ENCODE measurements at places on chromosomes 2 and 18.

DNA sequence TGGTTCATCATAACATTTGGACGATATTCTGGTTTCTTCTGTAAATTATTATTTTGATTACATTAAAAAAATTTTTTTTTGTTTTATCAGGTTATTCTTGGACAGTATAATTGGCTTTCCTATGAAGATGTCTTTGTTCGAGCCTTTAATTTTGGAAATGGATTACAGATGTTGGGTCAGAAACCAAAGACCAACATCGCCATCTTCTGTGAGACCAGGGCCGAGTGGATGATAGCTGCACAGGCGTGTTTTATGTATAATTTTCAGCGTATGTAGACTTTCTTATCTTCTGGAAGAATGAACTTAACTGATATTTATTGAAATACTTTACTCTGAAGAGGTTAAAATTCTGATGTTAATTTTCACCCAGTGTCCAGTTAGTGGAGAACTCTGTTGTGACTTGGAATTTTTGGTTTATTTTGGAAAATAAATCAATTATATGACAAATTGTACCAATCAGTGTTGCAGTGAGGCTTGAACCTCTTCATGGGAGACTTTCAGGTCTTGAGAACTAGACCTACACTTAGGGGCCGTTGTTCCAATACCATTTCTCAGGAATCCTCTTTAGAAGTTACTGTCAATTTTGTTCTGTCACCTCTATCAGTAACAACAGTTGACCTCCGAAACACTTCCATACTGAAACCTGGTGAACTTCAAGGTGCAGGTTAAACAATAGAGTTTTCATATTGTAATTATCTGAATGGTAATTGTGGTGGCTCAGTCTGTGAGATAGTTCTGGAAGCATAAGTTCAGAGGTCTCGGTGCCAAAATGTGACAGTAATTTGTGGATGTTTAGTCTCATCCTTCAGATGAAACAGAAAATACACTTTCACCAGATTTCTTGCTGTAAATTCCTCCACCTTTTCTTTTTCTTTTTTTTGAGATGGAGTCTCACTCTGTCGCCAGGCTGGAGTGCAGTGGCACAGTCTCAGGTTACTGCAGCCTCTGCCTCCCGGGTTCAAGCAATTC is 55.7 kb downstream of the ACSL3 start:
- DNase-seq = no peak

- DNase-seq = no peak
Observed at GRCh38 chr18:5052491-5052890, 144.6 kb downstream of the AKAIN1 start.

DNA sequence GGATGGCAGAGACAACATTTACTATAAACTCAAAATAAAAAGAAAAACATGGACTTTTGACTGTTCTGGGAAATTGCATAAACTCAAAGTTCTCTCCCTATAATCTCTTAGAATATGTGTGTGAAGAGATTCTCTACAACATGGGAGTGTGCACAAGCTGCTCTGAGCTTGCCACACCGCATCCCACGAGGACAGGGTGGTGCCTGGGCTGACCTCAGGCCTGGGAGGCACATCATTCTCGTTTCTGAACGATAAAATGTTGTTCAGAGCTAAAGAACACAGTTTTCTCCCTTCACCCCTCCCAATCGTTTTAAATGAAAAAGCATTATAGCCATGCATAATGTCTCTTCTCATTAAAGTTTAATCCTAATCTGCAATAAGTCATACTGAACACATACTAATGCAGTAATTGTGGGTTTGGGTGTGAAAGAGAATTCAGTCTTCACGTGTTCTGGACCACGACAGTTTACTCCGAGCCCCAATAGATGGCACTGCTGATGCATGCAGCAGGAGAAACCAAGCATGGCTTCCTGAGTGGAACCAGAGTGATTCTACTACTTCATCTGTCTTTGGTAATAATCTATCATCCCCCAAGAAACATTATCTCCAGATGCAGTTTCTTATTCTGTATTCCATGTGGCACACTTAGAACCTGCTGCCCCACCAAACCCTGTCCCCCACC is 46.9 kb upstream of the LAMA1 start:
- no peak for DNase-seq

DNA sequence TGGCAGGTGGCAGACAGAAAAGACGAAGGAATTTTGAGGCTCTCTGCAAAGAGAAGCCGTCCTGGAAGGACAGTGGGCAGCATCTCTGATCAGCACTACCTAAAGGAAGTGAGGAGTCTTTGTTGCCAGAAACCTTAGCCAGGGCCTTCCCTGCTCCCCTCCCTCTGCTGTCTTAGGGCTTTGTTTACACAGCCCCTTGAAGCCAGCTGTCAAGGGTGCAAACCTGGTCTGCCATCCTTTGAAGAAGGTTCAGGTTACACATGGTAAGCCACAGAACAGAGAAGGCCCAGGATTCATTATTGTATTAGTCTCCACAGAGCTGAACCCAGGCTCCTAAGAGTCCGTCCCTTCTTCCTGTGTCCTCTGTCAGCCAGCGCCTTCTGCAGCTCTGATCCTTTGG is 356.7 kb downstream of the TGIF1 start:
- no peak for DNase-seq

DNA sequence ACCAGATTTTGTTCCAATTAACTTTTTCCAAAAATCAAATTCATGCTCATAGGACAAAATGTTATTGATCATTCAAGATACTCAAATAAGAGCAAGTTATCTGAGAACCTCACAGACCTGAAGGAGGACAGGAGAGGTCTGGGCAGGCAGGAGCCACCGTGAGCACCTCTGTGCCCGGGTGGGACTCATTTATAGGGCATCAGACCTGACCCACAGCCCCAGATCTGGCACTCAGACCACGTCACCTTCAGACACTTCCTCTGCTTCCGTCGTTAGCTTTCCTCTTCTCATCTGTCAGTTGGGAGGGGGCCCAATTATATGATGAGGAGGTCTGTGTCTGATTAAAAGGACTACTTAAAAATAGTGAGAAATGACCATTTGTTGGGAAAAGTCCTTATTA is 169.4 kb downstream of the EIPR1 start:
- no peak for DNase-seq

- DNase-seq = no peak
Observed at GRCh38 chr2:221443645-221444044, 128.5 kb downstream of the EPHA4 start.

GRCh38 chr2:220276741-220277444 is 649.5 kb downstream of the SLC4A3 start:
- no peak for DNase-seq

- no peak for DNase-seq
Observed at GRCh38 chr2:240961910-240962299, 36.5 kb upstream of the SNED1 start.

GRCh38 chr18:47191961-47192360 is 15.8 kb upstream of the IER3IP1 start:
- DNase-seq = no peak

GRCh38 chr2:211798868-211799267 is 739.7 kb downstream of the ERBB4 start:
- no peak for DNase-seq

DNA sequence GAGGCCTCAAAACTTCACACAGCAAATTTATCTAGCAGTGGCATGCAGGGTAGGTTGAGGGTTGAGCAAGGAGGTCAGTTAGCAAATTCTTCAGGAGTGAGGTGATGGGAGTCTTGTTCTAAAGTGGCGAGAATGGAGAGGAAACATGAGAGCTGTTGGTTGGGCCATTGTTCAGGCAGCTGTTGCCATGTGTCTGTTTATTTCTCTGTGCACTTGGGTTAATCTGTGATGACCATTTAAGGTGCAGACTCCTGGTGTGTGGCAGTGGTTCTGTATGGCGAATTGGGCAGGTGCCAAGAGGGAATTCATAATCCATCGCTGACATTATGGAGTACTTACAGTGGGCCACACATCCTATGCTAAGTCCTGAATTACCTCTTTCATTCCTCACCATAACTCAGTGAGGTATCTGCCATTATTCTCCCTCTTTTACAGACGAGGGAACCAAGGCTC is 30.4 kb downstream of the TMEM178A start:
- no peak for DNase-seq

- DNase-seq = no peak
Observed at GRCh38 chr2:206981086-206981674, 41.9 kb downstream of the CPO start.

GRCh38 chr18:31072175-31072574 is 29.6 kb upstream of the DSC3 start:
- no peak for DNase-seq

- DNase-seq = no peak
Observed at GRCh38 chr2:23516520-23517256, 131.7 kb downstream of the KLHL29 start.

DNA sequence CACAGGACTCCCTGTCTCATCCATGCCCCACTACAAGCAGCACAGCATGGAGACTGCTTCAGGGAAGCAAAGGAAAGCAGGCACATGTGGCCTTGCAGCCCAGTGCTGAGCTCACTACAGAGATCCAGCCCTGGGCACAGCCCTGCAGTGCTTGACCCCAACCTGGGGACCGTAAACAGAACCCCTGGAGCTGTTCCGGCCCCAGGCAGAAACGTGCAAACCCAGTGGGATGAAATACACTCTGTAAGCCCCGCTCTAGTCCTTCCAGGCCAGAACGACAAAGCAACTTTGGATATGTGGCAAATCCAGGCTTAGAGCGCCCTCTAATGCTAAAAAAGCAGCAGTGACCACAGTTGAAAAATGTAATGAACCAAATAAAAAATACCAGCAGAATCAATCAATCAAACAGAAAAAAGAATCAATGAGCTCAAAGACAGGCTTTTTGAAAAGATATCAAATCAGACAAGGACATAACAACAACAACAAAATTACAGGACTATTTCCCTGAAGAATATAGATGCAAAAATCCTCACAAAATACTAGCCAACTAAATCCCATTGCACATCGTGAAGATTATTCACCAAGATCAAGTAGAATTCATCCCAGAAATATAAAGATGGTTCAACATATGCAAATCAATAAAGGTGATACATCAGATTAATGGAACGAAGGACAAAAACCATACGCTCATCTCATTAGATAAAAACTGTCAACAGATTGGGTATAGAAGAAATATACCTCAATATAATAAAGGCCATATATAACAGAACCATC is 45.6 kb downstream of the ZNF519 start:
- DNase-seq = no peak

GRCh38 chr2:186569897-186570296 is 20.0 kb upstream of the ITGAV start:
- no peak for DNase-seq

DNA sequence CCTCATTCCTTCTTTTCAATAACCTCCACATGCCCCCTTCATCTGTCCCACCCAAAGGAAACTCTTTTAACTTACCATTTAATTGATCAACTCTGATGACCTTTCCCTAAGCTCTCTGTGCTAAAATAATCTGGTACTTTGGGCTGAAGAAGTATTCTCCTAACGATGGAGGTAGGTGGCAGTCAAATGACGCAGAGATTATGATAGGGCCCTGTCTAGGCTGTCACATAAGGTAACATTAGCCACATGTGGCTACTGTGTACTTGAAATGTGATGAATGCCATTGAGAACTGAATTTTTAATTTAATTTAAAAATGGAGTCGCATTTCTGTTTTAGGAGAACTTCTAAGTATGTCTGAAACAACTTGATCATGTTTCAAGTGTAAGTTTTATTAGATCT is 140.5 kb upstream of the TNP1 start:
- no peak for DNase-seq

- DNase-seq = no peak
Observed at GRCh38 chr18:65016631-65017371, 734.0 kb upstream of the CDH7 start.

DNA sequence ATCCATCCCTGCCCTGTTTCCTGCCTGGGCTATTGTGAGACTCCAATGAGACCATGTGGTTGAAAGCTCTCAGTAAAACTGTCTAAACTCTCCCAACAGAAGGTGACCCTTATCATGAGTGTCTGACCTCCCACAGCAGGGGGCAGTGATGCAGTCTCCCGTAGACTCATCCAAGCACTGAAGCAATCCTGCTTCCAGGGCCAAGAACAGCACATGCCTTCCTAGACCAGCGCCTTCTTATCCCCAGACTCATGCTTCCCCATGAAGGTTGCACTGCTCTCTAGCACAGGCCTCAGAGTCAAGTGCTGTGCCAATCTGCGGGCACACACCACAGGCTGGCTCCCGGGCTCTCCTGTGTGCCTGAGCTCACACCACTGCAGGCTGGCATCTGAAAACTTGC is 112.3 kb downstream of the TNS1 start:
- no peak for DNase-seq

GRCh38 chr18:58592223-58593214 is 36.4 kb downstream of the ALPK2 start:
- DNase-seq = no peak

GRCh38 chr2:126913329-126913728 is 14.6 kb downstream of the TEX51 start:
- no peak for DNase-seq

- DNase-seq = no peak
Observed at GRCh38 chr2:172525601-172526000, 30.3 kb upstream of the PDK1 start.

DNA sequence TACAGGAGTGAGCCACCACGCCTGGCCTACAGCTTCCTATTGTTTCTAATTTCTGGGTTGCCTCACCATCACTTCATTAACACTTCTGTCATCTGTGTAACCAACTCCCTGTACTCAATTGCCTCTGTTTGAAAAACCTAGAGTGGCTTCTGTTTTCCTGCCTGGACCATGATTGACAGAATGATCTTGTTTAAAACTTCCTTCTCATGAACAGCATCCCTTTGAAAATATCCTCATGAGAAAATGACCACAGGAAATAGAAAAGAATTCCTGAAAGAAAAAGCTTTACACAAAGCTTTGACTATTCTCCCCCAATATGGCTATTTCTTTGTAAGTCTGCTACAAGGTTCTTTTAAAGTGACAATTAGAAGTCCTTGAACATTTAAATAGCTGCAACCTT is 672.3 kb downstream of the ARHGAP15 start:
- DNase-seq = no peak
